ENCODE measurements at places on chromosomes 5 and 9.

- DNase-seq = no peak
These were observed 204.7 kb downstream of the ARRDC3 start for GRCh38 chr5:91178461-91178860.

- DNase-seq = no peak
These were observed 50.8 kb upstream of the TEX48 start for GRCh38 chr9:114732823-114733222.

GRCh38 chr9:135087489-135087792 is at the start of gene OLFM1:
OLFM1 (plus strand) TSS chr9:135087668; CDS start chr9:135087990, 322 bp downstream.
- no peak for DNase-seq

- no peak for DNase-seq
These were observed 124.5 kb upstream of the NFIB start for GRCh38 chr9:14438232-14439021.

DNA sequence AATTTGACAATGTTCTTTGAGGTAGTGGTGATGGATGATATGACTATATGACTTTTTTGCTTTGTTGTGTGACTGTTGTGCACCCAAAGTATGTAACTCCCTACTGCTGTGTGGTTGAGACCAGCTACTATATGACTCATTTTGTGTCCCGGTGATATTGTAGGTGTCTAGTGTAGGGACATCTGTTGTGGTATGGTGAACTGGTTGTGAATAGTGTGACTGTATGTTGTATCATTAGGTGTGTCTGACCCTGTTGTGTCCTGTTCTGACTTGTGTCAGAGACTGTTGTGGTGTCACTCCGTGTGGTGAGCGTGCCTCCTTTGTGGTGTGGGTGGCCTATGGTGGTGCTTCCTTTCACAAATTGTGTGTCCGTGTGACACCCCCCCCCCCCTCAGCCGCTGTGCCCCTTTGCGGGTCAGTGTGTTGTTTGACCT is 11.2 kb upstream of the CXXC5 start:
- no peak for DNase-seq

GRCh38 chr5:147601652-147602051 is 91.8 kb upstream of the DPYSL3 start:
- DNase-seq = no peak

DNA sequence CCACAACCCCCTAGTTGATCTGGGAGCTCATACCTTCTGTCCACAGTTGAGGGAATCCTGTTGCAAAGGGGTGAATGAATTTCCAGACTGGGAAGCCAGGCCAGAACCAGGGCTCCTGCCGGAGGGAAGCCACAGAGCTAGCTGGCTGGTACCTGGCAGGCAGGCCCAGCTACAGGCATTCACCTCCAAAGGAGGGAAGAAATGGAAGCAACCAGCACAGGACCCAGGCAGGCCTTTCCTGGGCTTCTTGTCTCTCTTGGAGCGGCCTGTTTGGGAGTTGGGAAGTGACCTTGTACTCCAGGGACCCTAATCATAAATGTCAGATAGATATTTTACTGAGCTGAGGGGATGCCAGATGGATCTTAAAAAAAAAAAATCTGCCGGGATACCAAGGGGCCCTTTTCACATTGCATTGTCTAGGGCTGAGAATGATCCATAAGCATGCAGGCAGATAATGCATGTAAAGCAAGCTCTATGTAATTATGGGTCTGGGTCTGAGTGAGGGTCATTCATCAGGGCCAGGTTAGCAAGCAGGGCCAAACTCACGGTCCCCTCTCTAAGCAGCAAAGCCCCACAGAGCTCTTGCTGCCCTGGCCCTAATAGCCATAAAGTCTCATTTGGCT is 8.4 kb downstream of the NR2F1 start:
- no peak for DNase-seq

GRCh38 chr9:1065130-1065529 is 15.0 kb downstream of the DMRT2 start:
- no peak for DNase-seq

DNA sequence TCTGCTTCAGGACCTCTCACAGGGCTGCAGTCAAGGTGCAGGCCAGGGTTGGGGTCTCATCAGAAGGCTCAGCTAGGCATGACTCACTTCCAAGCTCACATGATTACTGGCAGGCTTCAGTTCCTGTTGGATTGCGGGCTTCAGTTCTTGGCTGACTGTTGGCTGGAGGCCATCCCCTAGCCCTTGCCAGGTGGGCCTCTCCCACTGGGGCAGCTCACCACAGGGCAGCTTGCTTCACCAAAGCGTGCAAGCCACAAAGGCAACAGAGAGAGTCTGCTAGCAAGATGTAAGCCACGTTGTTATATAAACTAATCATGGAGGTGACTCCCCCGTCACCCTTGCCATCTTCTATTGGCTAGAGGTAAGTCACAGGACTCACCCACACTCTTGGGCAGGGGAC is 14.4 kb downstream of the CPLX2 start:
- no peak for DNase-seq

DNA sequence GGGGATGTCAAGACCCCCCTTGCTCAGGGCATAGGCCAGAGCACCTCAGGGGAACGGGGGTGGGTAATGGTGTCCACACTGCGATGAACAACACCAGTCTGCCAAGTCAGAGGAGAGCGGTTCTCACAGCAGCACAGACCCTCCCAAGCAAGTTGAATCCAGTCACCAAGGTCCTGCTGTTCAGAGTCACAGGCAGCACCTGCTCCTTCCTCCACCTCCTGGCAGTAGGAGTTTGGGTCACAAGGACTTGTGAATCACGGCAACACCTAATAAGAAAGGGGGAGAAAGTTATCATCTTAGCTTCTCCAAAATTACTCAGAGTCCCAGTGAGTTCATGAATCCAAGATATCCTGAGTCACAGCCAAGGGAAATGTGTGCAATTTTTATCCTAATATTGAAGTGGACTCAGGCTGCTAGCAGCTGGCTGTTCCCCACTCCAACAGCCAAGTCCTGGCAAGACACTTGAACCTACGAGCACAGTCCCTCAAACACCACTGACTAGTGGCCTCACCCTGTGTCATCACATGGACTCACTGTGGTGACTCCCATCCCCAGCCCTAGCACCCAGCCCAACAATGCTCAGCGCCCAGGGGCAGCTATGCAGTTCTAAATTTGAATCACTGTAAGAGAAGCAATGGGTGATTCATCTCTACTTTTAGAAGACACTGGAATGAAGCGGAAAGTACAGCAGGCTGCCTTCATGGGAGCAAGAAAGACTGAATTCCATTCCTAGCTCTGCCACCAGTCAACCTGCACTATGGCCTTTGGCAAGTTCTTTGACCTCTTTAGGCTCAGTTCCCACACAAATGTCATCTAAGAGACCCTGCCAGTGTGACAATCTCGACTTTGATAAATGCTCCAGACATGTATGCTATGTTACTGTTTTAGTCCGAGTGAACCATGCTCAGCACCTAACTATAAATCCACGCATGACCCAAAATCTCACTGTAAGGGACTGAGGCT is 113.7 kb downstream of the KLHL3 start:
- DNase-seq = no peak

GRCh38 chr9:70409800-70410199 is 4.7 kb downstream of the KLF9 start:
- DNase-seq = no peak

GRCh38 chr9:138097501-138097991 is 220.0 kb downstream of the CACNA1B start:
- DNase-seq = no peak

- no peak for DNase-seq
These were observed at the start of gene ZNF454 for GRCh38 chr5:178940569-178941360. ZNF454 (plus strand) TSS chr5:178941198; CDS start chr5:178942792, 1,594 bp downstream.

DNA sequence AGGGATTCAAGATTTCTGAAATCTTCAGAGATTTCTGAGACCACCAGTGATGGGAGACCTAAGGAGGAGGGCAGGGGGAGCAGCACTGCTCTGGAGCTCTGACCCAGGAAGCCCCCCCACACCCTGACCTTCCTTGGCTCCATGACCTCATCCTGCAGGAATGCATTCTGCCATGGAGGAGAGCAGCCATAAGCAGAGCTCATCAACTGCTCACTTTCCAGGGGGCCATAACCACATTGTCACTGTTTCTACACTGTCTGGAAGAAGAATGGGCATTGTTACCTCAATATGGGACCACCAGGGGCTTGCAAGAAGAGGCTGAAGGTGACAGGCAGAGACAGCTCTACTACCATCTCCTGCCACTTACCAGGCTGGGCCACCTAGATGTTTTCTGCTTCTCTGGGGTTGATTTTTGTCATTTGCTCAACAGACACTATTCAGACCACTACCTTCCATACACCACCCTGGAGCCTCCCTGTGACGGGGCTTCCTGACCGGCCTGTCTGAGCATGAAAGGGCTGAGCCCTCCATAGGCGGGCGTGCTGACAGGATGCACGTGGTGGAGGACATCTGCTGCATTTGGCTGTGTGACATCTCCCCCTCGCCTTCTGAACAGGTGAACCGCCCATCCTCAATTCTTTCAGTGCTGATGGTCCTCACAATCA is 2.3 kb upstream of the TSC1 start:
- DNase-seq = no peak

- peak; percentile 17 for DNase-seq
These were observed 129.0 kb downstream of the PIK3R1 start for GRCh38 chr5:68344447-68345111.

- no peak for DNase-seq
These were observed 100.5 kb downstream of the PALM2AKAP2 start for GRCh38 chr9:109880276-109881169.

GRCh38 chr9:2130941-2131340 is 115.8 kb downstream of the SMARCA2 start:
- no peak for DNase-seq

DNA sequence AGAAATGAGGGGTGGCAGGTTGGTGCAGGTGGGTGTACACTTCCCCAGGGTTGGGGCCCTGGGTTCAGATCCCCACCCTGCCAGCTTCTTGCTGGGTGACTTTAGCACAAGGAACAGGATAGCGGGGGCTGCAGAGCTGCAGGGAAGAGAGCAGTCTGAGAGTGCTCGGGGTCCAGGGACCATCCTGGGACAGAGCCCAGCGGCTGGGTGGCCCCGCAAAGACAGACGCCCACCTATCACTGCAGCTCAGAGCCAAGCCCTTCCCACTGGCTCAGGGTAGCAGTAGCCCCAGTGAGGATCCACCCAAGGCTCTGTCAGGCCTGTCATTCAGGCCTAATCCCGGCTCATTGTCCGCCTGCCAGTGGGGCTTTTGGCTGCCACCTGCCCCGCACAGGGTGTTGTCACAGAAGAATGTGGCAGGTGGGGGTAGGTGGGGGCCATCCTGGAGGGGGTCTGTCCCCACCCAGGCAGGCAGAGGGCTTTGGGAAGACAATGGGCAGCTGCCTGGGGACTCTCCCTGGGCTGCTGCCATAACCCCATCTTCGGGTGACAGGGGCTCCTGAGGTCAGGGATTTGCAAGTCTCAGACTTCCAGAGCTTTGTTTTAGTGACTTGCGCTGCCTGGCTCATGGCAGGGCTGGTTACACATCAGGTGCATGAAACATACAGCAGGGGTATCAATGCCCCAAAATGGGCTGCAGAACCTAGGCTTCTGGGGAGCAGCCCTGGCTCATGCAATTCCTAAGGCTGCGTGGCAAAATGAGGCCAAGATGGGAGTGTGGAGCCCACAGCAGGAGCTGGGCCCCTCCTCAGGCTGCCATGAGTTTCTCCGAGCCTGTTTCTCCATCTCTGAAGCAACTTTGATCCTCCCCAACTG is 52.1 kb downstream of the BARX1 start:
- no peak for DNase-seq

- DNase-seq = no peak
These were observed 76.6 kb upstream of the TBCA start for GRCh38 chr5:77852514-77853352.

DNA sequence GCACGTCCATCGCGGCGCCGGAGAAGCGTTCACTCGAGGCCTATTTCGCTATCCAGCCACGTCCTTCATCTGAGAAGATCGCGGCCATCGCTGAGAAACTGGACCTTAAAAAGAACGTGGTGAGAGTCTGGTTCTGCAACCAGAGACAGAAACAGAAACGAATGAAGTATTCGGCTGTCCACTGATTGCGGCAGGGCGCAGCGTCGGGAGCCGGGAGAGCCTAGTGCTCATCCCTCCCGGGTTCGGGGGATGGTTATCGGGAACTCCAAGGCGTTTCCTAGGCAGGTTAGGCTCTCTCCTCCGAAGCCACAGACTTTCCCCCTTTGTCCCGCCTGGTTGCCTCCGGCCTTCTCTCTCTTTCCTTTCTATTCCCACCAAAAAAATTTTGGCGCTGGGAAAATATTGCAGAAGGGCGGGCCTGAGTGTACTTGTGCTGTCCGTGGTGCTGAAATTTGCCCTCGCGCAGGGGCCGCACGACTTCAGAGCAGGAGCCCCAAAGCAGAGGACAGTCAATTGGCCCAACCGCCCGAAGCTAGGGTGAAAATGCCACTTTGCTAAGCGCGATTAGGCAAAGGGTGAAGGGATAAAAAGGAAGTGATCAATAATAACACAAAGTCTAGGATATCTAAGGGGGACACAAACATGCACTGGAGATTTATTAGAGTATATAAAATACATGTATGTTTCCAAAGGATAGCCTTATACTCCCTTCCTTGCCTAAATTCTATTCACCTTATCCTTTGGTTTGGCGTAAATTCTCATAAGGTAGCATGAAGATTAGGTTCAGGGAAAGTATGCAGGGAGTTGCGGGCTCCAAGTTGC is 1.8 kb downstream of the POU4F3 start:
- no peak for DNase-seq

GRCh38 chr5:93572608-93573353 is 8.2 kb downstream of the NR2F1-AS1 start:
- DNase-seq = no peak
